HFF-Myc (cell line): ENCODE measurements at places on chromosomes 3 and 15.

DNA sequence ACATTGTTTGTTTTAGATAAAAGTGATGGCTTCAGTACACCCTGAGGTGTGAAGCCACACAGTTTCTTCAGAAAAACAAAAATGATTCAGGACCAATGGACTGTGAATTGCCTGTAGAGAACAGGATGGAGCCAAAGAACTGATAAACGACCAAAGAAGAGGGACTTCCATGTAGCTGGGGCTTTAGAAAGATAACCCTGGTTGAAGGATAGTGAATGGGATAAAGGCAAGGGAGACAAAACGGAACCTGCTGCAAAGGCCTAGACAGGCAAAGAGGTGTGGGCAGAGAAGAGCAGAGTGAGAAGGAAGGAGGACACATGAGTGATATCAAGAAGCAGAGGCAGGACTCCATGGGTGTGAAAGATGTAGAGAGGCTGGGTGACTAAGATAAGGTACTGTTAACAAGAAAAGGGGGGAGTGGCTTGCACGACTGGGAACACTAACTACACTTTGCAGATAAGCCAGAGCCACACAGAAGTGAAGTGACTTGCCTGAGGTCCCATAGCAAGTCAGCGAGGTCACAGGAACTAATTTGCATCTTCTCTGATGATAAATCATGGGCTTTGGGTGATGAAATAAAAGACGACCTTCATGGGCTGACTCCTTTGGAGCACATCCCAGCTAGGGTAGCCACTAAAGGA is 44.3 kb downstream of the RAB6B start:
- no peak for DNase-seq

- no peak for DNase-seq
Observed at GRCh38 chr3:46025139-46025538, 2.1 kb downstream of the XCR1 start.

DNA sequence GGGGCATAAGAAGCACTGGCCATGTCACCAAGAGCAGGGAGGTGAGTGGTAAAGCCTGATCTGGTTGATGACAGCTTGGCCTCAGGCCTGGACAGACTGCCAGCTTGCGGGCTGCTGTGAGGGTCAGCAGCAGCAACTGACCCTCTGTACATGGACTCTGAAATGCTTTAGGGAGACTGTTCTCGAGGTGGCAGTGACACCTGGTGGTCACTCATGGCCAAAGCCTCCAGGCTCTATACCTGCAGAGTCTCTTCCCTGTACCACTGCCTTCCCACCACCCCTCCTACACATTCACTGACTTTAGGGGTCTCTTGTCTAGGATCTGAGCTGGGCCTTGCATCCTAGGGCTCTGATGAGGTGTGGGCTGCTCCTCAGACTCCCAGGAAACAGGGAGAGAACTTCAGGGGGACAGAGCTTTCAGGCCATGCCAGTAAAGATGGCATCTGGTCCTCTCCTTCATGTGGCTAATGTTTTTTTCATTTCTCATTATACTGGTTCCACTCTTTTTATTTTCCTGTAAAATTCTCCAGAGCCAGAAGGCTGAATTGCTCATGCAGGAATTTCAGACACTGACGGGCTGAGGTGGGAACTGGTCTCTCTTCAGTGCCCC is 17.2 kb upstream of the TIMP4 start:
- DNase-seq, result no peak

DNA sequence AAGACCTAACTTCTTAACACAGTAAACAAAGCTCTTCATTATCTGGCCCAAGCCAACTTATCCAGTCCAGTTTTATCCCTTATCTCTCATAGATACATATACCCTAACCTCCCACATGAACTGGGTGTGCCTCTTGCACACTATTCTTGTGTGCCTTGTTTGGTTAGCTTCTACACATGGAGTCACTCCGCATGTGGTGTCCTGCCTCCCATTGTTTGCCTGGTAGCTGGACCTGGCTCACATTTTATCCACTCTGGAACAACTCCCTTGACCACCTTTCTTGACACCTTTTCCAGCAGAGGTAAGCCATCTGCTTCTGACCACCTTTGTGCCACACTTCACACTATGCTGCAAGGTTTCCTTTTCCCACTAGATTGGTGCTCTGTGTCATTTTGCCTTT is 15.2 kb downstream of the TIPARP start:
- no peak for DNase-seq

GRCh38 chr15:80856400-80856799 is 77.2 kb downstream of the CEMIP start:
- no peak for DNase-seq

GRCh38 chr15:52527911-52528563 is 643 bp downstream of the MYO5A start:
- DNase-seq, result no peak

DNA sequence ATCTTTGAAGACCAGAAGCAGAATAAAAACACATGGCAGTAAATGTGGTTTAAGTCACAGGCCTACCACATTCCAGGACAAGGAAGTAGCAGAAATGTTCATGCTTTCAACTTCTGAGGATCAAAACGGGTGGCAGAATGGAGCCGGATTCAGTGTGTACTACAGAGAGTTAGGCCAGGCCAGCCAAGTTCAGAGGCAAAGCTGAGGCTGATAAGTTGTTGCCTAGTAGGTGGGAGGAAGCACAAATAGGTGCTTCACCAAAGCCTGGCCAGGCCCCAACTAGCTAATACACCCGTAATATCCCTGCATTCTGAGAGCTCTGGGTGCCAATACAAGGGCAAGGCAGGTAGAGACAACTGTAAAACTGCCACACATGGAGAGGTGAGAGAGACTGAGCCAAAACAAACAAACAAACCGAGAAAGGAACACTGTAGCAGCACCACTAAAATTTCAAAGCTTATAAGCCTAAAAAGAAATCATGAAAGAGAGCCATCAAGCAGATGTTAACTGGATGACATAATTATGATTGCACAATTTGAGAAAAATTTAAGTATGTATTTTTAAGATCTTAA is 156.4 kb upstream of the CBLB start:
- no peak for DNase-seq

DNA sequence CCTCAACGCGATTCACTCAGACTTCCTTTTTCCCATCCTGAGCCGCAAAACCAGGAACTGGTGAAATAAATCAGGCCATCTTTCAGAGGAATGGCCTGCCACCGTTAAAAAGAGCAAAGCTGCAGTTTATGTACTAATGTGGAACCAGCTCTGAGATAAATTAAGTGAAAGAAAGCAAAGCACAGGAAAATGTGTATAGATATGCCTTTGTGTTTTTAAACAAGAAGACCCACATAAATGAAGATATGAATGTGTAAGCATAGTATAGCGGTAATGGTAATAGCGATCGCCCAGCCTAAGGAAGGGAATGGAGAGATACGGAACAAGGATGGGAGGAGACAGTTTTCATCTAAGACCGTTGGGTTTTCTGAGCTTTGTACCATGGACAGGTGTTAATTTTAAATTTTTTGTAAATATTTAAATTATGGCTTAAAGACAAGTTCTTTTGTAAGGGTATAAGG is 30.8 kb upstream of the RPN1 start:
- DNase-seq, result no peak

DNA sequence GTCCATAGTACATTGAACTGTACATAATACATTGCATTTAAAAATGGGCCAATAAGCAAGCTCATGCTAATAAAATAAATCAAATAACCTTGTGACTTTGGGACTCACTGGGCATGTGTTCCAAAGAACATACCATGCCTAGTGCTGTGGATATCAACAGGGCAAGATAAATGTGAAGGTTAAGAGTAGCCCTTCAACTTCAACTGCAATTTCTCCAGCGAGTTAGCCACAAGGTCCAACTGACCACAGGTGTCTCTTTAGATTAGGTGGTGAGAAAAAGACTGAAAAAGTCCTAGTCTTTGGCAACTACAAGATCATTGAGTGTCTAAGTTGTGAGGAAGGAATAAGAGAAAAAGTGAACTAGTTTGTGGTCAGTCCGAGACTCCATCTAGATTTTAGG is 78.3 kb upstream of the ATP11B start:
- no peak for DNase-seq

DNA sequence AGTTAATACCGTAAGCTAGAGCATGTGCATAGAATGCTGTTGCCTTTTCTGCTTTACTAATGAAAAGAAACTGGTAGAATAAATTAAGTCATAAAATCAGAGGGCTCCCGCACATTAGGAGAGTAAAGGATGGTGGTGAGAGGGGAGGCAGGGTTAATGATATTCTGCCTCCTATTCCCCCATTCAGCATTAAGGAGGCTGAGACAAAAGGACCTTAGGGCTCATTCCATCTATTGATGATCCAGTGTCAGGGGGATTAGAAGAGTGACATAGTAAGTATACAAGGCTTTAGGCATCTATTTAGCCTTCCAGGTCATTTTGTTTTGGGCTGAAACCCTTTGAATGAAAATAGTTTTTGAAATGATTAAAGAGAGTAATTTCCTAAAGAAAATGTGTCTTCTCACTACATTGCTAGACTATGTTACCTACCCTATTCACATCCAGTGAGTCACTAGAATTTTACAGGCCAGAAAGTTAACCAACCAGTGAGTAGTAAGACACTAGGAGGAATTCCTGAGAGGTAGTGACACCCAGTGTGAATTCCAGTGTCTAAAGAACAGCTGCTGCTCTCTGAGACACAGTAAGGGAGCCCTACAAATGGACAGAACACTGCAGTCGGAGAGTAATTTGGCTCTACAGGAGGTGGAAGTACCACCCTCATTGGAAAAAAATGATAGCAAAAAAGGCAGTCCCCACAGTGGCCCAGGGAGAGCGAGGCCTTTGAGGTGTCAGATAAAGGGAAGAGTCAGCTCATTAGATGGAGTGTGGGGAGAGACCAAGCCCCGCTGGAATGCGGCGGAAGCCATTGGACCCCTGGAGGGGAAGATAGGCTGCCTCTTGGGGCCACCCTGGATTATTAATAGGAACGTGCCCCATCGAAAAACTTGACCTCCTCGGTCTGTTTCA is 67.6 kb downstream of the TUSC7 start:
- DNase-seq, result no peak

- DNase-seq, result no peak
Observed at GRCh38 chr15:57045741-57046382, 127.4 kb downstream of the TCF12 start.

DNA sequence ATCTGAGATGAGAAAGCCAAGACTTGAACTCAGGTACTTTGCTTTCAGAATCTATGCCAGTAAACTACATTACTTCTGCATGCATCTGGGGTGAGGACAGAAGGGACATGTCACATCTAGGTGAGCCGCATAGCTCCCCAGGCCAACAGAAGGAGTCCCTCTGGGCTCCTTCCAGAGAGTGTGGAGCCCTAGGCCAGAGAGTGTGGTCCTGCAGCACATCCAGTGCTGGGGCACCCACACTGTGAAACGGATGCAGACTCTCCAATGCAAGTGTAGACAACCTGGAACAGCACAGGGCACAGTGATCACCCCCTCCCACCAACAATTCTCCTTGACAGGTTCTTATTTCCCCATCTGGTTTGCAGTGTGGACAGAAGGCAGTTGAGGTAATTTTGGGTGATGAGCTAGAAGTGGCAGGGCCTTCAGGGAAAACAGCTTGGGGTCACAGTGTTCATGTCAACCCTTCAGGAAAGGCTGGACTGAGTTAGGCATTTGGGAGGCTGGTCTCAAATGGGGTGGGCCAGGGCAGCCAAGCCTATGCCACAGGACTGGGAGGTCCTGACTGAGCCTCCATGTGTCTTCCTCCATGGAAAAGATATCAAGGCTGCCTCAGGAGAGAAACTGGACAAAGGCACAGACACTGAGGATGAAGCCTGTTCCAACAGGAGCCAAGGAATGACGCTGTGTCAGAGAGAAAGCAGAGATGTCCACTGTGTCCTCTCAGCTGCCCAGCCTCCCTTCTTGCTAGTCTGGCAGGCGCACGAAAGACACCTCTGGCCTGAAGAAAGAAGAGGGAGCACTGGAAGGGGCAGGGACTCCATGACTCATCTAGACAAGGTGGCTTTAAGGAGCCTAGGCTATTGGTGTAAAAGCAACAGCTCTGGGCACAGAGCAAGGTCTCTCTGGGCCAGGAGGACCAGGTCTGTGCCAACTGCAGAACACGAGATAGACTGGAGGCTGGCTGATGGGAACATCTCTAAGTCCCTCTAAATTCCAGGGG is 1.7 kb downstream of the PLCD1 start:
- no peak for DNase-seq

- DNase-seq, result no peak
Observed at GRCh38 chr3:196284396-196284795, 3.1 kb downstream of the PCYT1A start.

DNA sequence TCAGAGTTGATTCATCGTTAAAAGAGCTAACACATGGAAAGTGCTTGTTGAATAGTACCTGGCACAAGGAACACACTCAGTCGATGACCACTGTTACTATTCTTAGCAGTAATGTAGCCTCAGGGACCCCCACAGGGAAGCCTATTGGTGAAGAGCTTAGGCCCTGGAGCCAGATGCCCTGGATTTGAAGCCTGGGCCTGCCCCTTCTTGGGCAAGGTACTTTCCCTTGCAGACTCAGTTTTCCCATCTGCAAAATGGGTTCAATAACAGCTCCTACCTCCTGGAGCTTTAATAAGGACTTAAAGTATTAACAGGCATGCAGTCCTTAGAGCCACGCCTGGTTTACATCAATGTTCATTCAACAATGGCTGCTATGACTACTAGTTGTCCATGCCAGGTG is 96.9 kb upstream of the WNT5A start:
- no peak for DNase-seq

- no peak for DNase-seq
Observed at GRCh38 chr3:14570089-14570488, 29.9 kb upstream of the GRIP2 start.

DNA sequence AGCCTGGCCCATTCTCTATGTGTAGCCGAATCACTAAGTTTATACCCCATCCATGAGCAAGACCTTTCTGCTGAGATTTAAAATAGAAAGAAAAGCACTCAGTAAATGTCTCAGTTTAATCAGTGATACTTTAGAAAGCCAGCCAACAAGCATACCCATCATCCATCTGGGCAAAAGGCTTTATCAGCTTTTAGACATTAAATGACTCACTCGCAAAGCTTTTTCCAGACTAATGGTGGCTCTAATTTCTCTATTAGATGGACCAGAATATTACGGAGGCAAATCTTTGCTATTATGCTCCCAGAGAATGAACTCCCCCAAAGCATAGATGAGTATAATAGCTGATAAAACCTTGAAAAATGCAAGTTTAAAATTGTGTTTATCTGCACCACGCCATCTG is 727.8 kb downstream of the GBE1 start:
- DNase-seq, result no peak

- no peak for DNase-seq
Observed at GRCh38 chr3:172177046-172177445, 137.7 kb downstream of the FNDC3B start.
